CD4-positive, alpha-beta T cell treated with Interleukin-4 for 4 hours (primary cell): ENCODE measurements at places on chromosomes 3 and 15.

DNA sequence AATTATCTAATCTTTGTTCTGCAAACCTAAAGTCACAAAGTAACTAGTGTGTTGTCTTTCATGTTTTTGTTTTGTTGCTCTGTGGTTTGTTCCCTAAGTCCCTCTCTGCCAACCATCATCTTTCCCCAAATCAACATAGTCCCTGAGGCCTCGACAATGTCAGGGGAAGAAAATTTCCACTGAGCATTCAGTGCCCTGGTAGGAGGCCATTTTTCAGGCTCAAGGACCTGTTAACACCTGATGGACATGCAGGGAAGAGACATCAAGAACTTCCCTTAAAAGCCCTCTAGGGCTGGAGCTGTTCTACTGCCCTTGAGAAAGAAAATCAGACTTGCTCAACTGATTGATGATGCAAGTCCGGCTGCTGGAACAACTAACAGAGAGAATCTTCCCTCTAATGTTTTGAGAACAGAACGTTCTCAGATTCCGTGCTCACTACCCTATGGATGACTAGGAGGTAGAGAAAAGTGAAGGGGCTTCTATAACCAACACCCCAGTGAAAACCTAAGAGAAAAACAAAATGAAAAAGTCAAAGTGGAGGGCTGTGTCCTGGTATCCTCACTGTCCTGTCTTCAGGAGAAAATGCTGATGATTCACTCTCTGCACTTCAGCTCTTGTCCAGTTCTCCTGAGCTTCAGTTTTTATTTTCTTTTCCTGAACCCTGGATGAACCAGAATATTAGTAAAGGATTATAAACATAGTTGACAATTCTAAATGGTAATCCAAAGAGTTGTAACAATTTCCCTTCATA lies 373.1 kb downstream of the FOXP1 start:
- DNase-seq, result no peak

DNA sequence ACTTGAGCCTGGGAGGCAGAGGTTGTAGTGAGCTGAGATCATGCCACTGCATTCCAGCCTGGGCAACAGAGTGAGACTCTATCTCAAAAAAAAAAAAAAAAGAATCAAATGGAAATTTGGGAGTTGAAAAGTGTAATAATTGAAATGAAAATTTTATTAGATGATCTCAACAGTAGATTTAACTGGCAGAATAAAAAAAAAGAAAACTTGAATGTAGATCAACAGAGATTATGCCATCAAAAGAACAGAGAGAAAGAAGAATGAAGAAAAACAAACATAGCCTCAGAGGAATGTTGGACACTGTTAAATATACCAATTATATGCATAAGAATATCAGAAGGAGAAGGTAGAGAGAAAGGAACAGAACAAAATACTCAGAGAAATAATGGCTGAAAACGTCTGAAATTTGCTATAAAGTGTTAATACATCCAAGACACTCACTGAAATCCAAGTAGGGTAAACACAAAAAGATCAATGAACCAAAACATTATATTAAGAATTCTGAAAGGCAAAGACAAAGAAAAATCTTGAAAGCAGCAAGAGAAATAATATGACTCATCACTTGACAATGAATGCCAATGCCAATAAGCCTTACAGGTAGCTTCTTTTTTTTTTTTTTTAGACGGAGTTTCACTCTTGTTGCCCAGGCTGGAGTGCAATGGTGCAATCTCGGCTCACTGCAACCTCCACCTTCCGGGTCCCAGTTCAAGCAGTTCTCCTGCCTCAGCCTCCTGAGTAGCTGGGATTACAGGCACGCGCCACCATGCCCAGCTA lies 14.6 kb upstream of the ELP6 start:
- no peak for DNase-seq

DNA sequence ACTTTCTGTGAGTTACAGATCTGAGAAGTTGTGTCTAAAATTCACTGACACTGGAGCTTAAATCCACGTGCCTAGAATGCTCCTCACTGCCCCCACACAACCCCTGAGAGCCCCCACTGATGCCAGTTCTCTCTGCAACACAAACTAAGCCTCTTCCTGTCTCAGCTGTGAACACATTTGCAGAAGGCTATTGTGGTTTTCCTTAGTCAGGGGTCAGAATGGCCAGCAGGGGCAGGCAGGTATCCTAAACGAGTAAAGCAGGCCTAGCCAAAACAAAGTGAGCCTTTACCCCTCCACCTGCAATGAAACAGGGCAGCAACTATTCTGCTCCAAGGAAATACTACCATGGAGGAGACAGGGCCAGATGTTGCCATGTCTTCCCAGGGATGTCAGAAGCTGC lies 78.6 kb downstream of the FHIT start:
- no peak for DNase-seq

- no peak for DNase-seq
Observed at GRCh38 chr3:108378153-108378951, 82.0 kb downstream of the HHLA2 start.

GRCh38 chr3:133944641-133945380 lies 49.1 kb upstream of the RAB6B start:
- DNase-seq, result no peak
